Neural crest cell (in vitro differentiated cells): ENCODE measurements at places on chromosomes 3 and 15. TPM values are rescaled to one million over a fixed set of nuclear protein-coding genes. Genes with fewer than 3 reads are reported as not detected.

GRCh38 chr3:37457378-37458065 lies 283.1 kb upstream of the LRRFIP2 start:
- no peak for DNase-seq

- no peak for DNase-seq
These were observed 72.2 kb downstream of the SLC7A14 start for GRCh38 chr3:170513642-170514041.

The ZBTB38 gene
- total RNA-seq = 27.9 and 28.1 TPM in 2 replicates

GRCh38 chr3:40278791-40279190 lies 30.7 kb upstream of the EIF1B start:
- DNase-seq = no peak

DNA sequence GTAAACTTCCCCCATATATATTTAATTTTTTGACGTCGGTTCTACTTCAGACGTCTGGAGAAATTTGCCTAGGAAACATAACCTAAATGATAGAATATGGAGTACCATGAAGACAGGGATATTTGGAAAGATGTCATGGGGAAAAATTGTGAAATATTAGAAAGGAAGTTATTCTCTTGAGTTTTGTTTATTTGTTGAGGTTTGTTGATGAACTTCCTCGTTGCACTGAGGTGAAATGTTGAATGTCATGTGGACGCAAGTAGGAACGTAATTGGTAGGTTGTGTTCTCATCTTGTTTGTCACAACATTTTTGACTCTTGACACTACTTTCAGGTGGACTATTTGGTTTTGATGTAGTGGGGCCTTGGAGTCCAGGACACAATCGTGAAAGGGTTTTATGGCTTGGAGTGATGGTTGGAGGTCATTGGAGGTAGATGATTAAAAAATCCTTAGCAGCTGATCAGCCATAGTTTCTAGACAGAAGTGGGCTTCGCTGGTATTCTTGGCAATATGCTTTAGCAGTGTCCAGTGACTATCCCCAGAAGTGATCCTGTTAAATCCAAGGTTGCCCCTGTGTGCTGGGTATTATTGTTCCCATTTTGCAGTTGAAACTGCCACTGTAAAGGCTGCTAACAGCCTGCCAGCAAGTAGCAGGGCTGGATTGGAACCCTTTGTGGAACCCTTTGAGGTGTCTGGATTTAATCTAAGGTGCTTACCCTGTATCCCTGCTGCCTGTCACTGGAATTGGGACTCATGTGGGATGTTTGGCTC lies 1.5 kb downstream of the ABHD5 start:
- DNase-seq = no peak

The RCCD1 gene
- 20.6 and 20.9 TPM in 2 replicates for total RNA-seq

- DNase-seq = no peak
These were observed 76.6 kb downstream of the RBPMS2 start for GRCh38 chr15:64698823-64699222.

DNA sequence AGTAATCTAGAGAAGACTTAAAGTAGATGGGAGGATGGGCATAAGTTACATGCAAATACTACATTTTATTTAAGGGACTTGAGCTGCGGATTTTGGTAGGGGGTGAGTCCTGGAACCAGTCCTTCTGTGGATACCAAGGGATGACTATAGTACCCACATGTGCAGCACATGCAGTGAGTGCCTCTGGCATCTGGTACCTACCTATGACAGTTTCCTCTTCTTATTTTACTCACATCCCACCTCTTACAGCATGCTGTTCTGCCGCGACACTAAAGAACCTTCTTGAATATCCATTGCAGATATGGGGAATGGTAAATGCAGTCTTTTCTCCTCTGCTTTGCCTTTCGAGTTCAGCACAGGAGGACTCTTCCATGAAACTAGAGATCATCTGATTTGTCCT lies 1.7 kb downstream of the TSEN2 start:
- DNase-seq = no peak

DNA sequence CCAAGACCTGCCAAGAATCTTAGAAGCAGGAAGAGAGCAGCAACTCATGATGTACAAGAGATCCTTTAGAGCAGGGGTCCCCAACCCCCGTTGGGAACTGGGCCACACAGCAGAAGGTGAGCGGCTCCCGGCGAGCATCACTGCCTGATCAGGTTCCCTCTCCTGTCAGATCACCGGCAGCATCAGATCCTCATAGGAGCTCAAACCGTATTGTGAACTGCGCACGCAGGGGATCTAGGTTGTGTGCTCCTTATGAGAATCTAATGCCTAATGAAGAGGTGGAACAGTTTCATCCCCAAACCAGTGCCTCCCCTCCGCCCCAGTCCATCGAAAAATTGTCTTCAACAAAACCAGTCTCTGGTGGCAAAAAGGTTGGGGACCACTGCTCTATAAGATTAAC lies 13.8 kb downstream of the SLC41A3 start:
- DNase-seq = no peak

GRCh38 chr3:3191675-3192285 lies 12.3 kb upstream of the CRBN start:
- no peak for DNase-seq

The PATL2 gene
- 0.35 and 0.68 TPM in 2 replicates for total RNA-seq

DNA sequence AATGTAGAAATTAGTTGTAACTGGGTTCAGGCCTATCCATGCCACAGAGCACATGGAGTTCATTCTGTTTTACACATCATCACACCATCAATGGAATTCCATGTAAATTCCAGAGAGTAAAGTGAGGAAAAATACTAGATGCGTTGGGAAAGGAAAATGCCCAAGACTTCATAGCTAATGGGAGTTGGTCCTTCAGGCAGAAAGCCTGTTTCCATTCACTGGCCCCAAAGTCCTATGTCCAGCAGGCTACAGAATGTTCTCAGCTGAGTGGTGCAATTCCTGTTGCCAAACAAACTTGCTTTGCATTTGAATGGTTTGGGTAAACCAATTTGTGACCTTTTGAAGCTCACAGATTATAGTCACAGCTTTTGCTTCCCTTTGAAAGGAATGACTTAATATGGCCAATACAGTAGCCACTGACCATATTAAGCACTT lies 164.6 kb upstream of the PFN2 start:
- no peak for DNase-seq

The FETUB gene
- not detected in 2 replicates for total RNA-seq

- no peak for DNase-seq
These were observed 53.7 kb downstream of the PIK3CB start for GRCh38 chr3:138781012-138781470.

DNA sequence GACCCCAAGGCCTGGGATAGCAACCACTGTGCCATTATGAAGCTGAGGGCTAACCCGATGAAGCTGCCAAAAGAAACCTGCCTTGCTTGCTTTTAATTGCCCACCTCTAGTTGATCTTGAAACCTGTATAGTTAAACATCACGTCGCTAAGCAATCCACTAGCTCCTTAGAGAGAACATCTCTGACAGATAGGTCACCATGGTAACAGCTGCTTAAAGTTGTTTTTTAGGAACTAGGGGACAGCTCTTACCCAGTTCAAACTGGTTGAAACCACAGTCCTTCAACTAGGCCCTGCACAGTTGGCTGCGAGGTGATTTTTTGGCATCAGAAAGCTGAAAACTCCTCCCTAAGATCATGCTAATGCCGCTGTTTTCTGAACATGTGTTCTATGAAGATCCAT lies 135.7 kb downstream of the EBLN2 start:
- DNase-seq = no peak

DNA sequence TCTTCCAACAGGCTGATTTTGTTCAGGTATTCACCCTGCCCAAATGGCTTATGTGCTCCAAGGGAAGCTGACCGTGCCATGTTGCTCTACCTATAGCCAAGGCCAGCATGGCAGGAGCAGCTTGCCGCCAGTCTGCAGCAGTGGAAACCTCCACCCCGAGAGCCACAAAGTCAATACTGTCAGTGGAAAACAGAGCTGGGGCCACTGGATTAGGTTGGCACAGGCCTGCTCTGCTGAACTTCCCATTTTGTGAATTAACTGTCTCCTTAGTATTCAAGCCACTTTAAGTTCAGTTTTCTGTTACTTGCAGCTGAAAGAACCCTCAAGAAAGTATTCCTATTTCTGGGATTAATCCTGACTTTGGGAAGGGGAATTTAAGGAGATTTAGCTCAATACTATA lies 63.8 kb upstream of the XCR1 start:
- no peak for DNase-seq

DNA sequence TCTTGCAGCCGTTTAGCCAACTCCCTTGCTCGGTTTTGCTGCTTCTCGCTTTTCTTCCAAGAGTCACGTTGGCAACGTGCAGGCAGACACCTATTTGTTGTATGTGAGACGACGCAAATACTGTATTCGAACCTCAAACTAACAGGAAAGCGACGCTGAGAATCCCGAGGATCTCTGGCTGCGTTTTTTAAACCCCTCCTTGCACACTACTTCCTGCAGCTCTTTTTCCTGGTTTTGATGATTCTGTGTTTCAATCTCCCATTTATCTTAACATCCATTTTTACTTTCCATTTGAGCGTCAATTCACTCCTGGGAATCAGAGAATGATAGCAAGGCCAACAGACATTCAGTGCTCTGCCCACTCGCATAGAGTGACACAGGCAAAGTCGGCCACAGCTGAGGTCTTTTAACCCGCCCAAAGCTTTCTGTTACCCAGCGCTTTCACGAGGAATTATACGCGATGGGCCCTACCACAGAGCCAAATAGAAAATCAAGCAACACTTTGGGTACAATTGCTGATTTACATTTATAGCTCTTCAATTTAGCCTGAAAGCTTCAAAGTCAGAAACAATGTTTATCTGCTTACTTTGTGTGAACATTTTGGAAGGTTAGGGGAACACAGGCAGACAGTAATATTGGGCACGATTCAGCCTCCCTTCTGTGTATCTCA lies 1.6 kb upstream of the ANXA2 start:
- DNase-seq = no peak

The PROK2 gene
- 0.25 TPM in 1 of 2 replicates, not detected in the other for total RNA-seq

GRCh38 chr3:73661265-73661664 lies 36.5 kb upstream of the PDZRN3 start:
- no peak for DNase-seq

The ECE2 gene
- total RNA-seq = not detected in 2 replicates

GRCh38 chr3:64578062-64578770 lies 109.6 kb downstream of the ADAMTS9 start:
- DNase-seq = no peak

DNA sequence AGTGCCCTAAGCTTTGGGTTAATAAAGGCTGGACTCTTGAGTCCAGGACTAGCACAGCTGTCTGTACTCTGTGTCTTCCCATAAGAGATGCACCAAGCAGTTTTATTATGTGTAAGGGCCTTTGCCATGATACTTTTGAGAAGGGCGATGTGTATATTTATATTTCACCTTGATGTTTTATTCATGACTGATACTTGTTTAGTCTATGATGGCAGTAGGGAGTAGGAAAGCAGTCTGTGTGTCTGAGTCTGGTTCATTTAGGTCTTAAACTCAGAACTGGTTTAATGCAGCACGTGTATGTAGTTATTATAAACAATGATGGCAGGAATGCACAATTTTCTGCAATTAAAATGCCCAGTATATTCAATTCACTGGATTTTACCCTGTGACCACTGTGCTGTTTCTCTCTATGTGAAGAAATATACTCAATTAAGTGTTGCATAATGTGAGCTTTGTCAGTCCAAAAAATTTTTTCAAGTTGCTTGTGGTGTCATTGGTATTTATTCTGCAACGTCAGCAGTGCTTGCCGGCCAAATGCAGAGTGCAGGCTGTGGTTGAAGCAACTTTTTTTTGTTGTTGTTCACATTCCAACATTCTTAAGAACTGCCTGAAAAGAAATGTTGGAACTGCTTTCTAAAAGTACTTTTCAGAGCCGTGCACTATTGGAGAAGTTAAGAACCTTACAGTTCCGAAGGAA lies 423.7 kb upstream of the SEMA6D start:
- DNase-seq = no peak

GRCh38 chr3:18580268-18580667 lies 155.1 kb upstream of the SATB1 start:
- DNase-seq = no peak

The AGTR1 gene
- 2.1 and 2.3 TPM in 2 replicates for total RNA-seq

DNA sequence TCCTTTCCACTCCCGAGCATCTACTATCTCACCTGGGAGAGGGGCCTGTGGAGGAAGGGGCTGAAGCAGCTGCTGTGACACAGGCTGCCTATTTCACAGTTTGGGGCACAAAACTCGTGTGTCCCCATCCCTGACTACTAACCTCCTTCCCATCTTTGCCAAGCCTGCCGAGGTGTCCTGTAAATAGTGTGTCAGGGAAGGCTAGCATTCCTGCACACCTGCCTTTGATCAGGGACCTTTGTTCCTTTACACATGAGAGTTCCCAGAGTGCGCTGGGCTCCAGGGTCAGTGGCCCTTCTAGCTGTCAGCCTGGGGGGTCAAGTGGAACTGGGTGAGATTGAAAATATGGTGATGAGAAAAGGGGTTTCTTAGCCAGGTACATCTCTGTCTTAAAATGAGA lies 13.0 kb upstream of the TF start:
- no peak for DNase-seq
